Stimulated activated CD4-positive, alpha-beta T cell treated with anti-CD3 and anti-CD28 coated beads, Interleukin-15, amount 100 ng/mL, for 1 hour (primary cell): ENCODE measurements at places on chromosomes 6 and 20.

DNA sequence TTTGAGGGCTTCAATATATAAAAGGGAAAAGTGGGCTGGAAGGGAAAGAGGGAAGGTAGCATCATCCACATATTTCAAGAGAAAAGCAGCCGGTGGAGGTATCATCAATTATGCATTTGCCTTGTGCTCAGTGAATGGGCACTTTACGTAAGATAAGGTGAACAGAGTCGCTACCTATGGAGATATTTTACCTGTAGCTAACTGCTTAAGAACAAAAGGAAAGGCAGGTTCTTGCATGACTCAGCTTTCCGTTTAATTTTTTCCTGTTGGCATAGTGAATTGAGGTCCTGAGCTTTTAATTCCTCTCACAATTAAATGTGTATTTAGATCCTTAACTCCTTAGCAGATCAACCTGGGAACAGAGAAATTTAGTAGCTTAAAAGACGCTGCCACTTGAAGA lies 25.5 kb upstream of the PLCB4 start:
- DNase-seq: no peak

DNA sequence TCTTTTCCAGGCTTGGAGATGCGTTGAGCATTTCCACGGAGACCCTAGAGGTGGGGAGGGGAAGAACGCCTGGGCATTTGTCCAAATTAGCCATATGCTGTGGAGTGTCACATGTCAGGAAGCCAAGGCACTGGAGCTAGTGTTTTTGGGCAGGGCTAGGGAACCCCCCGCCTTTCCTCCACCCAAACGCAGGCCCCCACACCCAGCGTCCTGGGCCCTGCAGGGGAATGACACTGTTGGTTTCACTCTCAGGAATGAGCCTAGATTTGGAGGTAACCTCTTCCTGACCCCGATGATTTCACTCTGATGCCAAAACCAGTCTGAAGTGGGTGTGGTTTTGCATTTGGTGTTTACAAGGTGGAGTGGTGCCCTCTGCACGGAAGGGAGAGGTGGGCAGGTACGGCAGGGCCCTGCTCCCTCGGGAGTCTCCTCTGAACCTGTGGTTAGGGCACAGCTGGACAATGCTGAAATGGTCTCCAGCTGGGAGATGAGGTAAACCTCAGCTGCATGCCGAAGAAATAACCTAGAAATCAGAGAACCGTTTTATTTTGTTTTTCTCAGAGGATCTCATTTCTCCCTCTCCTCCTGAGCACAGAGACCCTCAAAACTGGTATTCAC lies 29.5 kb downstream of the MTHFD1L start:
- DNase-seq: no peak

- no peak for DNase-seq
These were observed 17.7 kb downstream of the DSP start for GRCh38 chr6:7559196-7559595.

- DNase-seq: no peak
These were observed 15.4 kb upstream of the TCF21 start for GRCh38 chr6:133873538-133873937.

DNA sequence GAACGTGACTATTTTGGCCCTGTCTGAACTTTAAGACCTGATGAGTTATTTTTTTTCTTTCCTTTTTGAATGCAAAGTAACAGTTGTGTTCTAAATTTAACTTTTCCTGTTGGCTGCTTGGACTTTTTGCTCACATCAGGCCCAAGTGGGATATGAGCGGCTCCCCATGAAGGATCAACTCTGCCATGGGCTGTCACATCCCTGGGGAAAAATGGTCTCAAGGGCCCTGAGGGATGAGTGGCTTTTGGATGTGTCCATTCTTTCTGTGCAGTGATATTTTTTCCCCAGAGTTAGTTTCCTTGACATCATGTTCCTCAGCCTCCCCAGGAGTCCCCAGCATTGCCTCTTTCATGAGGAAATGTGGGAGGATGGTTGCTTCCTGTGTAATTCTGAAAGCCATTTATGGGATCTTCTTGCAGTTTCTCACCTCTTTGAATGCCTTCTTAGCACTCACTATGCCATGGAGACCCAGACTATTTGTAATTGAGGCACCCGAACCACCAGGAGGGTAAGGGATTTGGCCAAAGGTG lies 92.5 kb downstream of the SLC24A3 start:
- DNase-seq: no peak

DNA sequence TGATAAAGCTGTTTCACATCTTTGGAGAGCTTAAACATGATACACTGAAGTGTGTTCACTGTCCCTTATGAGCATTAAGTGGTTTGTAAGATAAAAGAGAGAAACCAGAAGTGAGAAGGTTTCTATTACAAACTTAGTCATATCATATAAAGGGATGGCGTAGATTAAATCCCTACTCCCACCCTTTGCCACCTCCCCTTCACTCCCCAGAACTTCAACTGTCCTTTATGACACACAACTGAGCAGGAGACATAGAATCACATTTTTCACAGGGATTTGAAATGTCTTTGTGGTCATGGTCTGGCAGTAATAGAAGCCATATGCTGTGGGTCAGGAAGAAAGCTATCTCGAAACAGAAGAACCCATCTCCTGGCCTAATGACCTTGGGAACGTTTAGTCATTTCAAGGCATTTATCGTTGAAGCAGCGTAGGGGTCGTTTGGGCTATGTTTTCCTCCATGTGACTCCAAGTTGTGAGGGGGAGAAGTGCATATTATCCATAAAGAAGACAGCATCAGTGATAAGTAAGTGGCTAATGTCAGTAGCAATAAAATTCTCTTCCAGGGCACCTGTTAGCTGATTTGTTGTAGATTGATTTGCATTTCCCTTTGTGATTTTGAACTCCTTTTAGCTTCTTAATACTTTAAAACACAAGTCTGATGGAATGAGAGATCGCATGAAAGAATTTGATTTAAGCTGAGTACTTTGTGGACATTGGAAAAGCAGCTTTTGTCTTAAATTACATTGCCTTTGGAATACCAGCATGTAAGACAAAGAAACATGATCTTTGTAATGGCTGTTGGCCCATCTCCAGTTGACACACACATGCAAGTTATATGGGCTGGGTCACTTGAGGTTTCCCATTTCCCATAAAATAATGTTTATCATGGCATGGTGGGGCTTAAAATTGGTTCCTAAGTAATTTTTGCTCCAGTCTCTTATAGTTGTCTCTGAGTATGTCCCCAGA lies 501.5 kb upstream of the FLRT3 start:
- no peak for DNase-seq

DNA sequence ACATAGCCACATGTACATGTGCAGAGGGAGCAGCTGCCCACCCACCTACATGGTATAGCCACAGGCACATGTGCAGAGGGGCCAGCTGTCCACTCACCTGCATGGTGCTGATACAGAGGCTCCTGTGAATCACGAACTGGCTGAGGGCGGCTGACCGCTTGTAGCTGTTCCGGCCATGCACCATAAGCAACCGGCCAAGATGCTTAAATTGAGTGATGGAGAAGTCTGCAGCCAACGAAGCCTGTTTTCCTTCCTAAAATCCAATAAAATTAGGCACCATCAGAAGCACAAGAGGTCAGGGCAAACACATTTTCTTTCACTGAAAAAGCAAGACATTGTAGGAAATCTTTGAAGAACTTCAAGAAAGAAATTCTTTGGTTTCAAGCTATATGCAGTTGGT lies 71.1 kb upstream of the NFATC2 start:
- no peak for DNase-seq
